ENCODE measurements at places on chromosomes 13 and 19.

DNA sequence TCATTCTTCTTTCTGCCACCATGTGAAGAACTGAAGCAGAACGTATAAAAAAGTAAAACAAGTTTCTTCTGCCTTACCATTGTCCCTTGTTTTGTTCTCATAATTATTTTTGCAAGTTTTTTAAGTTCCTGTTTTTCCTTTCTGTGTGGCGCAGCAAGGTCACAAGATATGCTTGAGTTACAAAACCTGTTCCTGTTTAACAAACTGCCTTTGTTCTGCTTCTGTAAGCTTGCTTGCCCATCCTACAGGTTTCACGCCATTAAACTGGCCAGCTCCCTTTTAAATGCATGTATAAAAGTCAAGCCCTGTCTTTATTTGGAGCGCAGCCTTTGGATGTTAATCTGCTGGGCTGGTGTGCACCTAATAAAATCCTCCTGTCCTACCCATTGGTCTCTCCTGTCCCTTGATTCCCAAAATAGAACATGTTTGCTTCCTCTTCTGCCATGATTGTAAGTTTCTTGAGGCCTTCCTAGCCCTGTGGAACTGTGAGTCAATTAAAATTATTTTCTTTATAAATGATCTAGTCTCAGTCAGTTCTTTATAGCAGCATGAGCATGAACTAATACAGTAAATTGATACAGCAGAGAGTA is 1115.4 kb downstream of the SLITRK1 start:
- no peak for DNase-seq

GRCh38 chr13:95367309-95367843 is 66.1 kb upstream of the ABCC4 start:
- DNase-seq: no peak

GRCh38 chr19:28258829-28259228 is 954.1 kb downstream of the UQCRFS1 start:
- DNase-seq: no peak

DNA sequence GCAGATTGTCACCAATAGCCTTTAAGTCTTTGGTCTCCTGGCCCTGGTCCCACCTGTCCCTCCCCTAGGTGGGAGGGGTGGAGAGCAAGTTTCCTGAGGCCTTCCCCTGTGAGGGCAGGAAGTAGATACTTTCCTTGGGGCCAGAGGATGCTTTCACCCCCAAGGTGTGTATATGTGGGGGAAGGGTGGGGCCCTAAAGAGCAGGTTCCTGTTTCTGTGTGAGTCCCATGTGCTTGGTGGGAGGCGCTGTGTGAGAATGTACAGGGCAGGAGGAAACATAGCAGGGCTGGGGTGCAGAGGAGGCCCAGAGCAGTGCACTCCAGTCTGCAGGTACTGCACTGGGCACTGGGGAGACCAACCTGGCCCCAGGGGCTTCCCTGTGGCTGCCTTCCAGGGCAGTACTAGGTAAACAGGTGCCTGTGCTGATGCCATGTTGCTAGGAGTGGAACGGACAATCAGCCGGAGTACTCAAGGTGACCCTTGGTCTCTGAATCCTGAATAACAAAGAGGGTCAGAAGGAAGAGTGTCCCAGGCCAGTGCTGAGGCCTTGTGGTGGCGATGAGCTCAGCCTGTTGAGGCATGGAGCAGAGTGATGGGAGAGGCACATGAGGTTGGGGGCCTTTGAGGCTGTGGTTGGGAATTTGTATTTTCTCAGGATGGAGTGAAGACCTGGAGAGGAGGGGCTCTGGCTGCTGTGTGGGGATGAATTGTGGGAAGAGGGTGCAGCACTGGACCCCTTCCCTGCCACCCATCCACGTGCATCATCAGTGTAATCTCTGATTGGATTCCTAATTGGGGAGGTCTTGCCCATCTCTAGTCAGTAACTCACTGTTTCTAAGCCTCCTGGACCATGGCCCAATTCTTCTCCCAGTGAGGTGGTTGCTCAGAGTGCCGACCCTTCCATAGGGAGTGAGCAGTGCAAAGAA is 5.1 kb downstream of the EGLN2 start:
- no peak for DNase-seq

- peak; percentile 11 for DNase-seq
Measured at GRCh38 chr13:36382030-36382429, 35.8 kb upstream of the SPART start.

DNA sequence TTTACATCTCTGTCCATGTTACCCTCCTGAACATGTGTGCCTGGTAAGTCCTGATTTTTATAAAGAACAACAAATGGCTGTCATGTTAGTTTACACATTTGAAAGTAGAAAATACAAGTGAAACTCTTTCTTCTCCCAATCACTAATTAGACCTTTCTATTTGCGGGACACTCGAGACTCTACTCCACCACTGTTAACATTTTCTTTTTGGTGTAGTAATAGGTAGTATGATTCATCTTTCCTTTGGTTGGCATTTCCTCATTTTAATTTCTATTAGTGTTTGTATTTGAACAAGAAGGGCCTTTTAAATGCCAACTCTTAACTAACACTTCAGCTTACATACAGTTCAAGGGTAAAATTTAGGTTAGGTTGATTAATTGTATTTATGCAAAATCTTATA is 371.1 kb downstream of the PCDH9 start:
- no peak for DNase-seq

DNA sequence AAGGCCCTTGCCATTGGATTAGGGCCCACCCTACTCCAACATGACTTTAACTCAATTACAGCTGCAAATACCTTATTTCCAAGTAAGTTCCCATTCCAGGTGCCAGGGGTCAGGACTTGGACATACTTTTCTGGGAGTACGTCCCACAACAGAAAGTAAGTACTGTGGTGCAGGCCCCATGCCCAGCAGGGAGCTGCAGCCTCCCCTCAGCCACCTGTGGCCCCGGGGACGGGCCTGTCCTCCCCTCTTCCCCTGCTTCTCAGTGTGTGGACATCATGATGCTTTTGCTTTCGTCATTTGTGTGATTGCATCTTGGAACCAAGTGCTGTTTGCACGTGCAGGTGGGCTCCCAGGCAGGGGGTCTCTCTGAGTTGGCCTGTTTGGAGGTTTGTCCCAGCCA is 31.9 kb downstream of the CRTC1 start:
- DNase-seq: no peak
